ENCODE measurements at places on chromosomes 6 and 20. TPM values are rescaled to one million over a fixed set of nuclear protein-coding genes. Genes with fewer than 3 reads are reported as not detected.

ZSCAN23 gene
- total RNA-seq: 3.1 TPM

CST5 gene
- 0.34 TPM for total RNA-seq

C20orf202 gene
- not detected for total RNA-seq

GHRH gene
- total RNA-seq: not detected

HLA-DRB5 gene
- total RNA-seq: 0.21 TPM

PNLDC1 gene
- total RNA-seq: not detected

C20orf141 gene
- not detected for total RNA-seq

TMEM170B gene
- total RNA-seq: 2.9 TPM

BNIP5 gene
- total RNA-seq: 0.07 TPM

HSD17B8 gene
- total RNA-seq: 11.4 TPM

FGD2 gene
- total RNA-seq: 0.68 TPM

LY86 gene
- total RNA-seq: not detected

PET117 gene
- total RNA-seq: 11.3 TPM

PROKR2 gene
- total RNA-seq: not detected

WDR46 gene
- 53.2 TPM for total RNA-seq

RAET1G gene
- total RNA-seq: not detected

PBOV1 gene
- not detected for total RNA-seq

CST9 gene
- total RNA-seq: not detected

ANKRD66 gene
- not detected for total RNA-seq

BTN1A1 gene
- total RNA-seq: not detected

PRRC2A gene
- 117 TPM for total RNA-seq

TBXT gene
- not detected for total RNA-seq

CCM2L gene
- total RNA-seq: not detected

DSP gene
- 220 TPM for total RNA-seq

ATP6V1G2 gene
- 0.67 TPM for total RNA-seq

THEMIS gene
- not detected for total RNA-seq

TNFRSF6B gene
- total RNA-seq: 119 TPM

PRELID3B gene
- 79.3 TPM for total RNA-seq

TBC1D32 gene
- 4.1 TPM for total RNA-seq

CLPSL2 gene
- total RNA-seq: not detected

HS3ST5 gene
- total RNA-seq: 0.25 TPM

CRYBG1 gene
- 4.4 TPM for total RNA-seq

ELOVL5 gene
- total RNA-seq: 74.6 TPM

SLC25A27 gene
- total RNA-seq: 0.68 TPM

SLC17A3 gene
- total RNA-seq: not detected

LY6G6F gene
- total RNA-seq: not detected

ABCC10 gene
- total RNA-seq: 26.9 TPM

SPATS1 gene
- not detected for total RNA-seq

FOXF2 gene
- 0.75 TPM for total RNA-seq

PKIB gene
- total RNA-seq: 10.6 TPM

C6orf163 gene
- 0.55 TPM for total RNA-seq

SLPI gene
- total RNA-seq: 99.5 TPM

RSPO3 gene
- total RNA-seq: 1.9 TPM

Data from kidney epithelial cell (primary cell).